ENCODE measurements at places on chromosomes 16 and 17. TPM values are rescaled to one million over a fixed set of nuclear protein-coding genes. Genes with fewer than 3 reads are reported as not detected.

KRT33A gene
- 0.24 TPM for total RNA-seq

DNA sequence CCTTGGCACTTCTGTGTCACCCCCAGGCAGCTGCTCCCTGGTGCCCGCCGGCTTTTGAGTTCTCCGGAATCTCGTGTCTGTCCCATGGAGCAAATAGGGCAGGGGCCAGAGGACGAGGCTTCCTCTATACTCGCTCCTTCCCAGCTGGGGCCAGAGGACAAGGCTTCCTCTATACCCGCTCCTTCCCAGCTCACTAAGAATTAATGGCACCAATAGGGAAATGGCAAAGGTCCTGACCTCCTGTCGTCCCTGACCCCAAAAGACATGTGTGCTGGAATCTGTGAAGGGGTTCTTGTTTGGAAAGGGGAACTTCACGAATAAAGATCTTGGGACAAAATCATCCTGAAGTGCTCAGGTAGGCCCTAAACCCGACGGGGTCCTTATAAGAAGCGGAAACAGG, 7.6 kb downstream of the SGSH start:
- no peak for DNase-seq
- no peak overlapping the region for H3K4me3 ChIP-seq
- no peaks in the 10 kb centered on the region for H3K27me3 ChIP-seq
- H3K36me3 ChIP-seq = peaks cover 7% of the 10 kb centered on the region

DNA sequence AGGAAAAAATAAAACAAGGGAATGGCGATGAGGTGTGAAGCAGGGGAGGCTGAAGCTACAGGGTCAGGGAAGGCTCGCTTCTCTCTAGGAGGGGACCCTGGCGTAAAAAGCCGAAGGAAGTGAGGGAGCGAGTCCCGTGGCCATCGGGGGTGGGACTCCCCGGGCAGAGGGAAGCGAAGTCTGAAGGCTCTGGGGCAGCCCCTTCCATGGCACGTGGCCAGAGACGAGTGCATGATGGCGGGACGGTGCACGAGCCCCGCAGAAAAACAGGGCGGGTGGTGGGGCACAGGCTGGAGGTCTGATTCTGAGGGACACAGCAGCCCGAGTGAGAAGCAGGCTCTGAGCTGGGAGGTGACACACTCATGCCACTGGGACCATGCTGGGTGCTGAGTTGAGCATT, 21.1 kb upstream of the NCBP3 start:
- no peak for DNase-seq
- H3K27ac ChIP-seq = no peak overlapping the region
- H3K27me3 ChIP-seq = no peaks in the 10 kb centered on the region
- no peaks in the 10 kb centered on the region for H3K36me3 ChIP-seq
- H3K4me1 ChIP-seq = no peaks in the 10 kb centered on the region
- H3K4me3 ChIP-seq = no peak overlapping the region

OTOA gene
- total RNA-seq = 0.17 TPM

KRT32 gene
- 0.83 TPM for total RNA-seq

DNA sequence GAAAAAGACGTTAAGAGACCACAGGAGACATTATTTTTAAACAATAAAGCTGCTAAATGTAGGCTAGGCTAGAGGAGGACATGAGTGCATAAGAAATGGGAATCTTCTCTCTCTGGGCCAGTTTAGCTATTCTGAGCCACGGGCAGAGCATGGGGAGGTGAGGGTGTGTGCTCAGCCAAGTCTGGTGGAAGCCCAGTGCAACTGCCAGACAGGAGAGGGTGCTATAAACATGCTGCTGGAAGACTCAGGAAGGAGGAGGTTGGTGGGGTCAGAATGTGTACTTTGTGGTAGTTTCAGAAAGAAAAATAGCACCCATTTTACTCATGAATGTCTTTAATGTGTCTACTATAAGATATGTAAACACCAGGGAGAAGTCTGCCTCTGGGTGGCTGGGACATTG, 5.9 kb upstream of the SDK2 start:
- H3K27me3 ChIP-seq = peaks cover 41% of the 10 kb centered on the region
- no peaks in the 10 kb centered on the region for H3K36me3 ChIP-seq
- H3K27ac ChIP-seq = no peak overlapping the region

KCNG4 gene
- 0.12 TPM for total RNA-seq

Data from type B pancreatic cell (in vitro differentiated cells).